Stimulated activated CD4-positive, alpha-beta T cell treated with anti-CD3 and anti-CD28 coated beads, Interleukin-1b, Interleukin-23, amount 100 ng/mL, for 4 hours (primary cell): ENCODE measurements at places on chromosomes 1 and 21.
A peak's percentile ranks its signal among the peaks of the same experiment; 100 is the strongest.

GRCh38 chr1:64887689-64888217 lies 78.6 kb downstream of the JAK1 start:
- DNase-seq = no peak

DNA sequence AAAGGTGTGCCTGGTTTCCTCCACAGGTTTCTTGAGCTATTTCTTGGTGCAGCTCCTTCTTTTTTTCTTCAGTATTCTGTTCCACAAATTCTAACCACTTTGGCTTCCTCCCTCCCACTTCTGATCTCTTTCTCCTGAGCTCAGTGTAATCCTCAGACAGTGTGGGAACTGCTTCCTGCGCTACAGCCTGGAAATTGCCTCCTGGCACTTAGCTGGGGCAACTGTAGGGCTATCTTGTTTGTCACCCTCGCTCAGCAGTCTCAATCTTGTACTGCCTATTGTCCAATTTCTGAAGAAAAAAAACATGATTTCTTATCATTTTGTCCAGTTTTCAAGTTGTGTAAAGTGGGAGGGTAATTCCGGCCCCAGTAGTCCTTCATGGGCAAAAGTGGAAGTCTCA lies 24.0 kb upstream of the GALNT2 start:
- no peak for DNase-seq

DNA sequence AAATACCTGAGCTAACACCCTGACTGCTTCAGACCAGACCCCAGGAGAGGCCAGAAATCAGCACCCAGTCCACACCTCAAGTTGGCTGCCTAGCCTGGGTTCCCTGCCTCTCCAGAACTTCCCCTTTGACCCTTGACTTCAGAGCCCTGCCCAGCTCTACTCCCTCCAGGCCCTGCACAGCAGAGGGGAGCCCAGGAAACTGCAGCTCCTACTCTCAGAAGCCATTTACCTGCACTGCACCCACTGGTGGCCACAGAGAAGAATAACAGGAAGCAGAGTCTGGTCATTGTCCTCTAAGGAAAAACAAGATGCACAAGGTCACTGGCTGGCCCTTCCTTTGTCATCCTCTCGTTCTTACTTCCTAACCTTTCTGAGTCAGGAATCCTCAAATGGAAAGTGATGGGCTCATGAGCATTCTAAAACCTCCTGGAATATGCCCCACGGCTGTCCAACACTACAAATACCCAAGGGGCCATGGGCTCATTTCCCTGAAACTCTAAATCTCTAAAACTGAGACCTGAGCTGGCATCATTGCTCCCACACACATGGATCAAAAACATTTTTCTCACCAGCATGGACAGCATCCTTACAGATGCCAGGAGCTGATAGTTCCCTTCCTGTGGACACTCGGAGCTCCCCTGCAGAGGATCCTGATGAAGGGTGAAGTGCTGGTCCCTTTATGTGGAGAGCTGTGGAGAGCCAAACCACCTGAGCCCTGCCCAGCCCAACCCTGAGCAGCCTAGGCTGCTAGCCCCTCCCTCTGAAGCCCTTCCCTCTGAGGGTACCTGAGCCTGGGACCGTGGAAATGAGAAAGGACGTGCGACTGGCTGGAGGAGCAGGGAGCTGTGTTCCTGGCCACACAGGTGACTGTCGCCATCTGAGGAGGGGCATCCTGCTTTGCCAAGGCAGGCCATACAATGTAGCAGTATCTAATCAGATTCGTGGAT lies at the start of gene ITLN2:
Gene ITLN2 (minus strand): TSS at position 652 of the 947 bp plus-strand sequence. CDS start 68 bp downstream, at position 584.
- DNase-seq = peak; percentile 19

- peak; percentile 35 for DNase-seq
Measured at GRCh38 chr1:51192213-51192843, 43.7 kb upstream of the RNF11 start.

- DNase-seq = no peak
Measured at GRCh38 chr1:230401763-230402294, 24.3 kb downstream of the PGBD5 start.

DNA sequence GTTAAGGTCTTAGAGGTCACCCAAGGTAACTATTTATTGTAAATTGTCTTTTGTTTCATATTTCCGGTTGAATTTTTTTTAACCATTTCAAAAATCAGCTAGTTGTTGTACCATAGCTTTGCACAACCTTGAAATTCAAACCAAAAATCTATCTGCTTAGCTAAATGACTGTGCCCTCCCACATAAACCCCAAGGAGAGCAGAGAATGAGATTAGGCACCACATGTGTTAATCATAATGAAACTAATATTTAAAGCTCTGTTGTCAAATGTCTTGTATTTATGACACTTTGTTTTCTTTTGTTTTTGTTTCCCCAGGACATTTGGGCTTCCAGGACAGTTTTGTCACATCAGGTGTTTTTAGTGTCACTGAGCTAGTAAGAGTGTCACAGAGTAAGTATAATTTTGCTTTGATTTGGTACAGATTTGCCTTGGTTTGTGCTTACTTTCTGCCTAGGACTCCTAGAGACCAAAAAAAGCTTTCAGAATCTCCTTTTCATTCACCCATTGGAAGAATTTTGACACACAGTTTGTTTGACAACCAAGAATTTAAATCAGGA lies 249.9 kb downstream of the NFIA start:
- DNase-seq = no peak

DNA sequence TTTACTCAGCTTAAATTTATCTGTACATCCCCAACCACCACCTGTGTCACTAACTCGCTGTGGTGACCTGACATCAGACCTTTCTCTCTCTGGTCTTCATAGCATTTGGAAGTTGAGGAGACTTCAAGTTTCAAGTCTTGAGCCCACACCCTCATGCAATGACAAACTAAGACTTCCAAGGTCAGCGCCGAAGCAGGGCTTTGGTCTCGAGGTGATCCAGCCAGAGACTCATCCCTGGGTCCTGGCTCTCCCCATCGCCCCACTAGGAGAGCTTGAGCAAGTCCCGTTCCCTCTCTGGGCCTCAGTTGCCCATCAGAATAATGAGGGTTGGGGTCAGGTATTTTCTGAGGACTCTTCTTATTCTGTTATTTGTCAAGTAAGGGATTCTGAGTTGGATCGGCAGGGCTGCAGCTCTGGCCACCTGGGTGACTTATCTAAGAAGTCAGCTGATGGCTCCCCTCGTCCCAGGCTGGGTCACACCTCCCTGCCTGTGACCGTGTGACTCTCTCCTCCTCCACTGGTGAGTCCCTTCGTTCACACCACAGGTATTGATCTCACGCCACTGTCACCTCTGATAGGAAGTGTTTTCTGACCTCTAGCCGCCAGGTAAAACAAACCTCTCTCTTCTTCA lies 143.7 kb upstream of the RUNX3 start:
- DNase-seq = no peak
